ENCODE measurements at places on chromosomes 1 and 21.

- no peak for DNase-seq
These were observed 10.3 kb upstream of the SLC30A10 start for GRCh38 chr1:219938706-219939105.

GRCh38 chr1:194071205-194071604 lies 884.8 kb upstream of the B3GALT2 start:
- DNase-seq, result no peak

DNA sequence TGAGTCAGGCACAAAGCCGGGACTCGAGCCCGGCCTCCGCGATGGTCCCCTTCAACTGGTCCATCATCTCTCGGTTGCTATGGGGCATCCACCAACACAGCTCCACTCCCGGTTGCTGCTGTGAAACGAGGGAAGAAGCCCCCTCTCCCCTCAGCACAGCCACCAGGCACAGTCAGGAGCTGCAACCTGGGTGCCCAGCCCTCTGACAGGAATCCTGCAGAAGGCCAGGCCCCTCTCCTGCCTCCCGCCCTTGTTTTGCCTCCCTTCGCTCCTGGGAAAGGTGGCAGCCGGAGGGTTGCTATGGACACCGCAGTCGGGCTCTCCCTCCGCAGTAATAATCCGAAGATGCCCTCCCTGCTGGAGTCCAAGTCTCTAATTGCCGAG lies 8.9 kb upstream of the KCNN3 start:
- DNase-seq, result no peak

- peak; percentile 48 for DNase-seq
These were observed 43.8 kb downstream of the CD53 start for GRCh38 chr1:110916669-110917306.

GRCh38 chr1:150974580-150975478 lies at the start of gene CERS2:
TSS of gene CERS2 (minus strand) at chr1:150974835. CDS start at chr1:150969090, 5,745 bp downstream.
- peak; percentile 73 for DNase-seq

- no peak for DNase-seq
These were observed 99.4 kb upstream of the C1orf87 start for GRCh38 chr1:60173006-60173405.

- DNase-seq, result no peak
These were observed 52.8 kb upstream of the ACADM start for GRCh38 chr1:75671708-75672107.

- no peak for DNase-seq
These were observed 9.8 kb upstream of the RAB42 start for GRCh38 chr1:28582248-28582615.

- DNase-seq, result no peak
These were observed 380.4 kb downstream of the DPYD start for GRCh38 chr1:97540346-97540888.

GRCh38 chr1:60952612-60953111 lies 129.7 kb upstream of the NFIA start:
- no peak for DNase-seq

- no peak for DNase-seq
These were observed 17.9 kb upstream of the SLC25A34 start for GRCh38 chr1:15718199-15718601.

DNA sequence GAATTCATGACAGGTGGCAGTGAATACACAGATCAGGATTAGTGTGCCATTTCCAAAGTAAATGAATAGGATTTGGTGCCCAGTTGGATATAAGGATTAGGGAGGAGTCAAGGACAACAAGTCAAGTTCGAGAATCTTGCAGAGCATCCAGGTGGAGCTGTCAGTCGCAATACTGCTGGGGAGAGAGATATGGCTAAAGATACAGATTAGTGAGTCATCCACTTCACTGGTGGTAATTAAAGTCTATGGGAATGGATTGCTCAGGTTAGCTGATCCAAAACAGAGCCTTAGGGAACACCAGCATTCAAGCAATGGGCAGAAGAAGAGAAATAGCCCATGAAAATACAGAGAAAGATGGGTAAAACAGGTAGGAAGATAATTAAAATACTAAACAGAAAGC lies 26.8 kb downstream of the BCAS2 start:
- no peak for DNase-seq

GRCh38 chr1:217585577-217585976 lies 45.3 kb downstream of the GPATCH2 start:
- DNase-seq, result no peak

DNA sequence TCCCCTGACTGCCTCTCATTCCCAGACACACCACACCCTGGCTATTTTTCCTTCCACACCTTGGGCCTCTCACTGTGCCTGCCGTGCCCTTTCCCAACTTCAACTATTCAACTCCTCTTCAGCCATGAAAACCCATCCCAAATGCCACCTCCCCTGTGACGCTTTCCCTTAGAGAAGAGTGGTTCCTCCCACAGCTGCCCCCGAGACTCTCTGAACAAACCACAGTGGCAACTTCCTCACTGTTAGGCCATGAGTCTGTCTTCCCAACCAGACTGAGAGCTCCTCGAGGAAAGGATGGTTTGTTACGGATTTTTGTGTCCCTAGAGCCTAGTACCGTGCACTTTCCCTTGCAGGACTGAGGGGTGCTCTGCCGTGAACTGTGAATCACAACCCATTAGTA lies 59.2 kb downstream of the LRRN2 start:
- no peak for DNase-seq

- DNase-seq, result peak; percentile 17
These were observed 592 bp downstream of the ZNF692 start for GRCh38 chr1:248858096-248858890.

GRCh38 chr1:91712981-91713841 lies 172.7 kb downstream of the TGFBR3 start:
- peak; percentile 68 for DNase-seq

DNA sequence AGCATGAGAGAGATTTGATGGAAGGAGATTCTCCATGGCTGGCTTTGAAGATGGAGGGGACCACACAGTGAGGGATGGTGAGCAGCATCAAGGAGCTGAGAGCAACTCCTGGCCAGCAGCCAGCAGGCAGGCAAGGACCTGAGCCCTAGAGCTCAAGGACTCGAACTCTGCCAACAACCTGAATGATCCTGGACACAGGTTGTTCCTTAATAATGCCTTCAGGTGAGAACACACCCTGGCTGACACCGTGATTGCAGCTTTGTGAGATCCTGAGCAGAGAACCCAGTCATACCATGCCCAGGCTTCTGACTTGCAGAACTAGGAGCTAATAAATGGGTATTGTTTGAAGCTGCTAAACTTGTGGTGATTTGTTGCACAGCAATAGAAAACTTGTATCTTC lies 183.1 kb downstream of the LMX1A start:
- DNase-seq, result no peak

DNA sequence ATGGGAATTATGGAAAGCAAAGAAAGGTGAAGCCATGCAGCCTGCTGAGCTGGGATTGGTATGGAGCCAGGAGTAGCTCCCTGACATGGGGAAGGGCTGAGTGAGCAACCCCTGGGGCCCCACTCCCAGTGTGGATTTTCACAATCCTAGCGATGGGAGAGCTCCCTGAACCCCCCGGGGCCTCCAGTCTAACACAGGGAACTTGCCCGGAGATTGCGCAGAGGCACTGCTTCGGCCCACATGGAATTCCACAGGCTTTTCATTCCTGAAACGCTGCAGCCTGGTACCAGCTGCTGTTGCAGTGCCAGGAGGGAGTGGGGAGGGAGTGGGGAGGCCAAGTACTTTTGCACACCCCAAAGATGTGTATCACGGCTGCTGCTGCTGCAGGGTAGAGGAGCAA lies 110.4 kb upstream of the C21orf91 start:
- DNase-seq, result no peak

- DNase-seq, result no peak
These were observed 659.0 kb downstream of the PTPRC start for GRCh38 chr1:199297887-199298286.

- no peak for DNase-seq
These were observed 30.6 kb upstream of the NEK7 start for GRCh38 chr1:198125995-198126735.

DNA sequence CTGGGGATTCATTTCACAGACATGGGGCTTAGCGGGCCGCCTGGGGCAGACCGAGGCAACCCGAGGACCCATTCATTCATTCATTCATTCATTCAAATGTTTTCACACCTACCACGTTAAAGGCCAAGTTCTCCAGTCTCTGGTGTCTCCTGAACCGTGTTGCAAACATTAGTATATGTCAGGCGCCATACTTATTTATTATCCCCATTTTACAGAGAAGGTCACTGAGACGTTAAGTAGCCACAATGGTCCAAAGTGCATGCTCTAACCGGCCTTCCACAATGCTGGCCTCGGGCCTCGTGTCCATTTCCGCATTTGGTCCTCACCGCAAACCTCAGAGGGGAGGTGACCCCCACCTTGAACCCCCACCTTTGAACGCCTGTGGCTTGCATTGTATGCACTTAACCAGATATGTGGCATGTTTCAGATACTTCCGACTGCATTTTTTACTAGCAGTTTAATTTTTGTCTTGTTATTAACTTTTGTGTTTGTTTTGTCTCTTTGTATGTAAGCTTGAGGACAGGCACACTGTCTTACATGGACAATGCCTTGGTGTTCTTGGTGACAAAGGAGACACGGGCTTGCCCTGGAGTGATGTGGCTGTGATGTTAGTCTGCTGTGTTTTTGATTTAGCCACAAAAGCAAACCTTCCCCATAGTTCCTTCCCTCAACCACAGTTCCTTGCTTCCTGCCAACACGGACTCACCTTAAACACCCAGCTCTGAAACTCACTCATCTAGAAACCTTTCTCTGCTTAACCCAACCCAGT lies 1.2 kb upstream of the IFFO2 start:
- peak; percentile 48 for DNase-seq

DNA sequence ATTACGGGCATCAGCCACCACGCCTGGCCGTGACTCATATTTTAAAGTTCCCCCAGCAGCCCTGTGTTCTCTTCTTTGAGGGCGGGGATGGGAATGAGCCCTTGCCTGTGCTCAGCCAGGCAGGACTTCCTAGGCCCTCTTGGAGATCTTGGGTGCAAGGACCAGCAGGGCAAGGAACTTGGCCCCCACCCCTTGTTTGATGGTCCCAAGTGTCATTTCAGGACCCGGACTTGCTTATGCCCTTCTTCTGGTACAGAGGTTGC lies 9.3 kb downstream of the RASSF5 start:
- DNase-seq, result no peak

- DNase-seq, result no peak
These were observed 49.0 kb downstream of the SERBP1 start for GRCh38 chr1:67381154-67381553.

DNA sequence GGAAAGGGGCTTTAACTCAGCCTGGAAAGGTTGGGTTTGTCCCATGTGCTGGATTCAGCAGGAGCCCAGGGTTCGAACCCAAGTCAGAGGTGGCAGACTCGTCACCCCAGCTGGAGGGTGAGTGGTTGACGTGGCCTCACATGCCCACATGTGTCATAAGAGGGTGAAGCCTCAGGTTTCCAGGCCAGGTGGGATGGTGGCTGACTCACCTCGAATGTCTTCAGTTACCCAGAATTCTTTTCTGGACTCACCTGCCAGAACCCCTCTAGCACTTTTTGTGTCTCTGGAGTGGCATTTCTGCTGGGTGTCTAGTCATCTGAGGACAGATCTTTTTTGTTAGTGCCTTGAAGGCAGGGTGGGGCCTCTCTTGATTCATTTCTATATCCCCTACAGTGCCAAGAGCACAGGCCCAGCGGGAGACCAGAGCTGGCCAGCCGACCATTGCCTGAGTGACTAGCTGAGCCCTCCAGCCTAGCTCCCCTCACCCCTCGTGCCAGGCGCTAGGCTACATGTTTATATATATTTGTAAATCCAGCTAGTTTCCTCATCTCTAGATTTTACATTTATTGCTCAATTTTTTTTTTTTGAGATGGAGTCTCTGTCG lies 28.1 kb downstream of the IL6R start:
- peak; percentile 70 for DNase-seq

DNA sequence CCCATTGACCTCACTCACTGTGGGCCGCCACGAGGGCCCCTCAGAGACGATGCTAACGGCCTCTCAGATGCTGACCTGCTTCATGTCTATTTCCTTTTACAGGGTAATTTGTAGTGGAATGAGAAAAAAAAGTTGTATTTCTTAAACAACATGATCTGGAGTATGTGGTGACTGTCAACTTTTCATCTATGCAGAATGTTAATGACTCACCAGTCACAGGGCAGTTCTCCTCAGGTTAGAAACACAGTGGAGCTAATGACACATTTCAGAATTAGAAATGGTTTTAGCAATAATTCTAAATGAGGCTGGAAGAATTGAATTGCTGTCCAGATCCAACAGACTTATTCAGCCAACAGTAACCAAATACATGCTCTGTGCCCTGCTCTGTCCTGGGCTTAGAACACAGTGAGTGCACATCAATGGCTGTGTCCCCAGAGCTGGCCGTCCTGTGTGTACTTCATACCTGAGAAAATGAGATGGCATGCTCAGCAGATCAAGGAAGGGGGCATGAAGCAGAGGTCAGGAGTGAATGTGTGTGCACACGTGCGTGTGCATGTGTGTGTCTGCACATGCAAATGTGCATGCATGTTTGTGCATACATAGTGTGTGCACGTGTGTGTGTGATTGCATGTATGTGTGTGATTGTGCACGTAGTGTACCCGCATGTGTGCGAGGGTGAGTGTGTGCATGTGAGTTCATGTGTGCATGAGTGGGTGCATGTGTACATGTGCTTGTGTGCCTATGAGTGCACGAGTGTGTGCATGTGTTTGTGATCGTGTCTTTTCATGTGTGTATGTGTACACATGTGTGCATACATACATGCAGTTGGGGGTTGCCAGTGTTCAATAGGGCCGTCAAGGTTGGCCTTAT lies 145.3 kb downstream of the PCBP3 start:
- no peak for DNase-seq

GRCh38 chr21:38810034-38810825 lies 4.5 kb downstream of the ETS2 start:
- DNase-seq, result no peak

- DNase-seq, result no peak
These were observed 84.9 kb downstream of the ZC3H11B start for GRCh38 chr1:219527994-219528393.

GRCh38 chr1:54253480-54253879 lies 53.5 kb downstream of the MRPL37 start:
- no peak for DNase-seq

DNA sequence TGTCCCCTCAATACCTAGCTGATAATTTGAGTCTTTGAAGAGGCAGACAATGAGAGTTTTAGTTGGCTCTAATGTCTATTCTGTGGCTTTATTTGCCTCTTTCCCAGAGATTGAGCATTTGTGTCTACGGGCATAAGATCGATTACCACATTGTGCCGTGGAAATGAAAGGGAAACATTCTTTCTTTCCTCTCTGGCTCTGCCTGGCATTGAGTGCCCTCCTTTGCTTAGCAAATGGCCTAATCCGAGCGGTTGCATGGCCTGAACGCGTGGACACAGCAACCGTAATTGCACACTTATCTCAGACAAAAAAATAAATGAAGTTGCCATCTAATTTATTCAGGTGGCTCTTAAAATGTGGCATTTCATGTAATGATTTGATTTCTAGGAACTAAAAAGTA lies 247.9 kb downstream of the ADGRL2 start:
- no peak for DNase-seq

GRCh38 chr21:39020751-39021477 lies 162.3 kb downstream of the PSMG1 start:
- no peak for DNase-seq

Data from CD4-positive, alpha-beta T cell treated with Interleukin-4 for 4 hours (primary cell).